Right renal pelvis (tissue), 4 donors: ENCODE measurements at places on chromosomes 3 and 15. TPM values are rescaled to one million over a fixed set of nuclear protein-coding genes. Genes with fewer than 3 reads are reported as not detected.

The POMGNT2 gene
- polyA plus RNA-seq: 21.6 TPM

The HGD gene
- 92.9 TPM for polyA plus RNA-seq

The C3orf22 gene
- polyA plus RNA-seq: not detected

The ANKRD63 gene
- polyA plus RNA-seq: not detected

The WNT5A gene
- 44.2 TPM for polyA plus RNA-seq

The CLEC3B gene
- polyA plus RNA-seq: 25.6 TPM

The MESP2 gene
- polyA plus RNA-seq: 0.80 TPM

The ACKR4 gene
- 2.9 TPM for polyA plus RNA-seq

- DNase-seq: no peak
Observed at GRCh38 chr3:157327837-157328236, 108.8 kb upstream of the PTX3 start.

GRCh38 chr15:92910451-92910850 lies 10.3 kb downstream of the CHD2 start:
- no peak for DNase-seq

DNA sequence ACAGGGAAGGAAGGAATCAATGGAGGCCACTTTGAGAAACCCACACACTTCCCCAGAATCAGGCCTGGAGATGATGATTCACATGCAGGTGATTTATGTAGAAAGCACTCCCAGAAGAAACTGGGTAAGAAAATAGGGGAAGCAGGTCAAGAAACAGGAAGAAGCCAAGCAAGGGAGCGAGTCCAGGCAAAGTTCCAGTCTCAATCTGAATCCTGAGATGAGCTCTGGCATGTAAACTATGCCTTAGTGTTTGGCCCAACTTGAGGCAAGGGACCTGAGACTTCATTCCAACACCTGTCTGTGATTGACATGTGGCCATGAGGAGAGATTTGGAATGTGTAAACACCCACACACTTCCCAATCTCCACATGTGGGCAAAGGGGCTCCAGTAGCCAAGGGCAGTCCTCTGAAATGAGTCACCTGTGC lies 61.6 kb upstream of the CTNNB1 start:
- no peak for DNase-seq

DNA sequence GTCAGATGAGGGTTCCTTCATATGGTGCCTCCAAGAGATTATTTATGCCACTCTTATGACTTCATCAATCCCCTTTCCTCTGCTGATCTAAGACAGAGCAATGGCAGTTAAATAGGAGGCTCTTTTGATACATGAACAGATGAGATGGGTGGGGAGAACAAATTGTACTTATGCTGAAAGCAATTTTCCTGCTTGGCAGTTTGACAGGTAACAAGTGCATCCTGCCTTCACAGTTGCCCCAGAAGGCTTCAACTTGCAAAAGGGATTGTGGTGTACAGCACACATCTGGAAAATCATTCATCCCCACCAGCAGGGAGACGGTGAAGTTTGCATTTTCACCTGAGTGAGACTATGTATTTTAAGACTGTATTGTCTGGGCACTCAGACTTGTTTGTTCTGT lies 27.3 kb downstream of the ENTPD3 start:
- no peak for DNase-seq

DNA sequence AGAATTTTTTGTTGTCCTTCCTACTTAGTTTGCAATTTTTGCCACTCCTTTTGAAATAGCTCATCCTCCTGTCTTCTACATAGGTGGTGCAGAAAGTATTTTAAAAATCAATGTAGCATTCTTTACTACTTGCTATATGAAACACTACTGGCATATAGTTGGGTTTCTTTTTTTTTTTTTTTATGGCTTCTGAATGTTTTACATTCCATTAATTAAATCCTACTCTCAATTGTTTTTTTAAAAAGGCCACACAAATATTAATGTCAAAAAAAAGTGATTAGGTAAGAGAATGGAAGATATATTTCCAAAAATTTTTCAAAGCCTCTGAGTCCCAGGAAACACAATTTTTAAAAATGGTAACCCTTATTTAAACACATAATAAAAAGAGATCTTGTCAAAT lies 262.6 kb downstream of the MAGI1 start:
- no peak for DNase-seq

DNA sequence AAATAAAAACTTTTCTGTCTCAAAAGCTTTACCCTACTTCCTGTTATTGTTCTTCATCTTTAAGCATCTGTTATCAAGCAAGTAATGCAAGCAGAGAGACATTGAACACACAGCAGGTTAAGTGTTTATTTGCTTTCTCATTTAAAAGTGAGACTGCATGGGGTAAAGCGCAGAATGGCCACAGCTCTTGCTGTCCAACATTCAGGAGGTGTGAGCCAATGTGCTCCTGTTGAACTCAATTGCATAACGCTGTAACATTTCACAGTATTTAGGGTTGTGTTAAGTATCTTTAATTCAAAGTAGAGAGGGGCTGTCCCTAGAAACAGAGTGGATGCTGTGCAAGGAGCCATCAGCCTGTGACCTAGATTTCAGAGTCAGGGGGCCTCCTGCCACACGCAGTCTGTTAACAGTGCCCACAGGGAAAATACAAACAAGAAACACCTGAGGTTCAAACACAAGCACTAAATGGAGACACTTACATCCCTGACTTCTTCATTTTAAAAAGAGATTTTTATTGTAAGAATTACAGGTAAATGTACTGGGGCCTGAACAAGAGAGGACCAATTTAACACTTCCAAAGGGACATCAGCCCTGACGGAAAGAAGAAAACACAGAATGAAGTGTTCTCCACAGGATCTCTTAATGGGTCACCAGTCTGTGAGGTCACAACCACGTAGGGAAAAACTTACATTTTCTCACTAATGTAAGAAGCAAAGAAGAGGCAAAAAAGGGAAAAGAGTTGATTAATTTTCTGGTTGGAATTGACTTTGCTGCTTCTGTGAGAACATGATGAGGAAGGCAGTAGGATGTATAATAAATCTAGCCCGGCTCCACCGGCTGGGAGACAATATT lies 815.1 kb downstream of the VGLL3 start:
- no peak for DNase-seq

- DNase-seq: no peak
Observed at GRCh38 chr3:64011685-64012084, 11.6 kb downstream of the PSMD6 start.

GRCh38 chr15:70158309-70159000 lies 60.7 kb upstream of the TLE3 start:
- DNase-seq: no peak

- no peak for DNase-seq
Observed at GRCh38 chr3:108011616-108012015, 79.2 kb downstream of the CD47 start.

DNA sequence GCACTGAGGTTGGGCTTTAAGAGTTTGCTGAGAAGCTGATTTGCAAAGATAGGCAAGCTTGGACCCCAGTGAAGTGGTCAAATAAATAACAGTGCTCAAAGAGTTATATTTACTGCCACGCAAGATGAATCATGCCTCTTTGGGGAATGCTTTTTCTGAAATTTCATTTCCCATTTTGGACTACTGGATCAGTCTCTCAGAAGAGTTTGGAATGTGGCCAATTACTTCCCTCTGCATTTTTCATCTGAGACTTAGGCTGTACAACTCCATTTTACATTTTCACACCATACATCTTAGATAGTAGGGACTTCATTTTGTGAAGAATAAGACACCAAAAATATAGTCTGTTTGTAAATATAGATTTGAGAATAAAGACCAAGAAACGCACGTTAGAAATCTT lies 419.7 kb downstream of the FGF12 start:
- DNase-seq: no peak

DNA sequence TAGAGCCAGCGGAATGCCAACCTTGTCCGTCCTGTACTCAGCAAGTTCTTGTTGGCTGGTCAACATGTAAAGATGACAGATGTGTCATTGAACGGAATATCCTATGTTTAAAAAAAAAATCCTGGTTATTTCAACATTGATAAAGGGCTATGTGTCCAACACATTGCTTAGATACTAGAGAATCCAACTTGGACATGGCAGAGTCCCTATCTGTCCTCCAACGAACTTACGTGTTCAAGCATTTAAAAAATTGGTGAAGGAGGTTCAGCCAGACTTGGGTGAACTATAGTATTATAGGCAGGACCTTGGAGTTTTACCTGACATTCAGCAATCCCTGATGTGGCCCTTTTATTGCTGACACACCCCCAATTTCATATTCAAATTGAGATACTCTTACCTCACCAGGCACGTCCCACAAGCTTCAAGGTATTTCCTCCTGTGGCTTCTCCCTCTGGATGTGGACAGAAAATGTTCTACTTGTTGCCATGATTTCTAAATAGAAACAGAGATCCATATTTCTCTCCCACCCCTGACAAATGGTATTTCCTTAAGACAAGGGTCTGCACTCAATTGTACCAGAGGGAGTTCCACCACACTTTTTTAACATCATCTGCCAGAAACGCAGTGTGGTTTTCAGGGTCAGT lies 207.7 kb upstream of the TPM1 start:
- DNase-seq: no peak

DNA sequence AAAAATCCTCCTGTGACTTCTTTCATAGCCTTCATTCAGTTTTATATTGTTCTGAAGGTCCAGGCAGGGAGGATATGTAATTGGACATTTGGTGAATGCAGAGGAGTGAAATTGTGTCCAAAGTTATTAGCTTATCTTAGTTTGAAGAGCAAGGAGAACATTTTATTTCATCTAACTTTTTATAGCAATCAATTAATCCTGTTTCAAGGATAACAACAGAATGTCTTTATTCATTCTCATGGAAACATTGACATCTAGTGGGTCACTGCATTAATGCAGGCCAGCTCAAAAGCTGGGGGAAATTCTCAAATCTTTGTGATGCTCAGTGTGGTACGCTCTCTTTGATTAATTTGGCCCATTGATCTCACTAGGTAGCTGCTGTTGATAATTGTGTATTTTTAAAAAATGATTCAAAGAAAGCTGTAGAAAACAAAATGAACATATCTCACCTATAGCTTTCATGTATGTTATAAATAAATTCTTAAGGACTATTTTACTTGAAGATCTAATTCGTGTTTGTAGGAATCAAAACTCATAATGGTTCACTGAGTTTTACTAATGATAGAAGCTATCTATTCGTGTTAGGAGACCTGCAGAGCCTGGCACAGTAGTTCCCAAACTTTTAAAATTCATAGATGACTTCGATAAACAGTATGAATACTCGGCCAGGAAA lies 150.8 kb upstream of the KCNMB2 start:
- DNase-seq: peak; percentile 44

GRCh38 chr3:123432832-123433523 lies 15.9 kb downstream of the ADCY5 start:
- no peak for DNase-seq

DNA sequence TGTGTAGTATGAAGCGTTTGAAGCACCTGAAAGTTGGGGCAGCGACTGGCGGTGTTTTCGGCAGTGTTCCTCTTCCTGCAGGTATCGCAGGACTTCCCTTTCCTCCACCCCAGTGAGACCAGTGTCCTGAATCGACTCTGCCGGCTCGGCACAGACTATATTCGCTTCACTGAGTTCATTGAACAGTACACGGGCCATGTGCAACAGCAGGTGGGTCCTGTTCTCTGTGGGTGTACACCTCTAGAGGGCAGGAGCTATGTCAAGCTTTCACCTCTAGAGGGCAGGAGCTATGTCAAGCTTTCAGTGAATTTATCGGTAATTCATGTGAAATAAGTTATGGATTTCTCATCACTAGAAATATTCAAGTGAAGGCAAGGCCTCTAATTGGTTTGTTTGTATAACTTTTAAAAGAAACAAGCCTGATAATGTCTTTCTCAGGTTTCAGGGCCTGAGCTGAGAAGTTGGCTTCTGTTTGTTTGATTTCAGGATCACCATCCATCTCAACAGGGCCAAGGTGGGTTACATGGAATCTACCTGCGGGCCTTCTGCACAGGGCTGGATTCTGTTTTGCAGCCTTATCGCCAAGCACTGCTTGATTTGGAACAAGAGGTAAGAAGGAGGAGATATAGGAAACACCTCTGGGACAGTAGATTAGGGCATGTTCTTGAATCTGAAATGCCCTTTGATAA lies 5.3 kb downstream of the TUBGCP4 start:
- DNase-seq: no peak
